ENCODE measurements at places on chromosomes 4 and X.

GRCh38 chr4:156659570-156659969 lies 312.0 kb downstream of the PDGFC start:
- no peak for DNase-seq
- no peaks in the 10 kb centered on the region for H3K36me3 ChIP-seq
- peaks cover 11% of the 10 kb centered on the region for H3K4me1 ChIP-seq
- H3K27ac ChIP-seq: no peak overlapping the region
- no peaks in the 10 kb centered on the region for H3K27me3 ChIP-seq
- H3K4me3 ChIP-seq: no peak overlapping the region

GRCh38 chrX:96621811-96622210 lies 62.8 kb upstream of the DIAPH2 start:
- no peak overlapping the region for H3K27ac ChIP-seq
- no peaks in the 10 kb centered on the region for H3K4me1 ChIP-seq
- no peak overlapping the region for H3K4me3 ChIP-seq

DNA sequence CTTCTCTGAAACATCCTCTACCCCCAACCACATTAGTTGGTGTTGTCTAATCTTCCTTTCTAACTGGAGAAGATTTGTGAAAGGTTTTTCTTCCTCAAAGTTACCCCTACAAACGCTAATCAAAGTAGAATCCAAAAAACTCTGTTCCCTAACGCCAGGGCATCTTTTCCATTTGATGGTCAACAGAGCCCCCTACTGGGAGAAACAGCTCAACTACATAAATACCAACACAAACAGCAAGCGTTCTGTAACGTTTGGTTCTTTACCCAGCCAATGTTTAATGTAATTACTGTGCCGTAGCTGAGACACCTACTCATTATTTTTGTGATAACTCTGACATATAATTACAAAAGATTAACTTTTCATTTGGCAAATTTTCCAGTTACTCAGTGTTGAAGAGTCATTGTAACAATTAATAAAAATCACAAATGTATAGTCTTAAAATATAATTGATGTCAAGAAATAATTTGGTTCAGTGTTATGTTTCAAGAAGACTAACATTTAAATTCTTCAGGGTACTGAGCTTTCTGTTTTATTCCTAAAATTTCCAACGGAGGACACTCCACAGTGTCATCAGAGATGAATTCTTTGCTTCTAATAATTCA lies 94.9 kb upstream of the TBC1D9 start:
- no peaks in the 10 kb centered on the region for H3K36me3 ChIP-seq
- H3K4me1 ChIP-seq: no peaks in the 10 kb centered on the region
- DNase-seq: peak; percentile 54
- H3K27me3 ChIP-seq: no peaks in the 10 kb centered on the region
- no peak overlapping the region for H3K4me3 ChIP-seq

DNA sequence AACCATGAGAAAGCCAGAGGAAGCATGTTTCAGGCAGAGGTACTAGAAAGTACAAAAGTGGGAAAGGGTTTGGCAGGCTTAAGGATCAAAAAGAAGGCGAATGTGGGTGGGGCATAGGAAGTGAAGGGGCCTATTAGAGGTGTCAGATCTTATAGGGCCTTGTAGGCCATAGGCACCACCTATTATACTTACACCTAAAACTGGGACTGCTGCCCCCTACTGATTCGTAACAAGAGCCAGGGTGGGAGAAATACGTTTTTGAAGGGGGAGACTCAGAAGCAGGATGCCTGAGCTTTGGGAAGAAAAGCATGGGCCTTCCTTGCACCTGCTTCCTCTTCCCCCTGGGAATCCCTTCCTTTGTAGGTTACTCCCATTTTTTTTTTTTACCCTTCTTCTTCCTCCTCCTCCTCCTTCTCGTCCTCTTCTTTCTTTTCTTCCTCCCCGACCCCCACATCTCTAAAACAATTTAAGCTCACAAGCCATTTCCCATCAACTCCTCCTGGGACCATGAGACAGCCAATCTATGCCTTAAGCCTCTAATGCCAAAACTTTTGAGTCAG lies 40.7 kb upstream of the GPC3 start:
- H3K4me1 ChIP-seq: no peaks in the 10 kb centered on the region
- H3K36me3 ChIP-seq: no peaks in the 10 kb centered on the region
- H3K27ac ChIP-seq: no peak overlapping the region
- no peak overlapping the region for H3K4me3 ChIP-seq

GRCh38 chr4:69056921-69057550 lies 39.2 kb upstream of the UGT2B7 start:
- DNase-seq: no peak
- no peaks in the 10 kb centered on the region for H3K4me1 ChIP-seq
- no peak overlapping the region for H3K4me3 ChIP-seq
- no peaks in the 10 kb centered on the region for H3K36me3 ChIP-seq
- H3K27ac ChIP-seq: no peak overlapping the region

GRCh38 chrX:33726281-33727160 lies 405.6 kb downstream of the FAM47A start:
- H3K36me3 ChIP-seq: no peaks in the 10 kb centered on the region
- DNase-seq: no peak
- no peaks in the 10 kb centered on the region for H3K27me3 ChIP-seq
- H3K27ac ChIP-seq: no peak overlapping the region
- no peaks in the 10 kb centered on the region for H3K4me1 ChIP-seq
- no peak overlapping the region for H3K4me3 ChIP-seq

- no peak overlapping the region for H3K27ac ChIP-seq
- H3K4me3 ChIP-seq: no peak overlapping the region
- H3K27me3 ChIP-seq: no peaks in the 10 kb centered on the region
- H3K4me1 ChIP-seq: no peaks in the 10 kb centered on the region
These were observed 14.4 kb downstream of the ATRX start for GRCh38 chrX:77771601-77772000.

GRCh38 chr4:66795724-66796123 lies 749.6 kb downstream of the CENPC start:
- DNase-seq: no peak
- H3K36me3 ChIP-seq: no peaks in the 10 kb centered on the region
- H3K27me3 ChIP-seq: no peaks in the 10 kb centered on the region
- no peak overlapping the region for H3K27ac ChIP-seq

DNA sequence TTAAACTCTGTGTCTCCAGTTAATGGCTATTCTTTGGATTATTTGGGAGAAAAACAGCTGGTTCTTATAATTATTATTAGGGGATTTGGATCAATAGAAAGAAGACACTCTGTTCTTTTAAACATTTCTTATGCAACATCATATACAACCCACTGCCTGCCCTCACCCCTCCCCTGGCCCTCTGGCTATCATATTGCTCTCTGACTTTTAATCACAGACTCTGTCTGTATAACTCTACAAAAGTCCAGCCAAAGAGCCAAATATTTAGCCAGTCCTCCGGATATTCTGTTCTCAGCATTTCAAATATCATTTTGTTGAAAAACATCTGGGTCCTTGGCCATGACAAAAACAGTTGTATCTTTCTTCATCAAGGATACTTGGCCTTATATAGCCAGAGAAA lies 19.0 kb upstream of the PACRGL start:
- H3K4me1 ChIP-seq: peaks cover 3% of the 10 kb centered on the region
- H3K4me3 ChIP-seq: no peak overlapping the region
- no peak for DNase-seq

GRCh38 chrX:46770817-46771163 lies 11.9 kb upstream of the SLC9A7 start:
- H3K4me1 ChIP-seq: peaks cover 8% of the 10 kb centered on the region
- DNase-seq: no peak
- H3K36me3 ChIP-seq: no peaks in the 10 kb centered on the region
- peaks cover 5% of the 10 kb centered on the region for H3K27me3 ChIP-seq
- no peak overlapping the region for H3K4me3 ChIP-seq

DNA sequence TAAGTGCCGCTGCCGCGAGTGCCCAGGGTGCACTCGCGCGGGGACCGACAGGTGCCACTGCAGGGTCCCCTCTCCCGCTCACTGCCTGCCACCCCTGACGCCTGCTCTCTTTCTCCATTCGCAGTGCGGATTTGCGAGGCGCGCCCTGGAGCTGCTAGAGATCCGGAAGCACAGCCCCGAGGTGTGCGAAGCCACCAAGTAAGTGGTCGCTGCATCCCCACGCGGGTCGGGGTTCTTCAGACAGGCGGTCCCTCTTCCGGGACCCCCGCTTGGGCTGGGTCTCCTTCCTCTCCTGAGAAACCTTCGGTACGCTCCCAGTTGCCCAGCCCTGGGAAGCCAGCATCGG lies 547 bp downstream of the GUCY1A1 start:
- H3K27me3 ChIP-seq: peaks cover 33% of the 10 kb centered on the region
- DNase-seq: peak; percentile 75
- H3K36me3 ChIP-seq: no peaks in the 10 kb centered on the region
- H3K27ac ChIP-seq: no peak overlapping the region

- DNase-seq: no peak
- no peak overlapping the region for H3K4me3 ChIP-seq
- no peaks in the 10 kb centered on the region for H3K36me3 ChIP-seq
- H3K27me3 ChIP-seq: no peaks in the 10 kb centered on the region
These were observed 104.6 kb upstream of the PRKG2 start for GRCh38 chr4:81319657-81320056.

DNA sequence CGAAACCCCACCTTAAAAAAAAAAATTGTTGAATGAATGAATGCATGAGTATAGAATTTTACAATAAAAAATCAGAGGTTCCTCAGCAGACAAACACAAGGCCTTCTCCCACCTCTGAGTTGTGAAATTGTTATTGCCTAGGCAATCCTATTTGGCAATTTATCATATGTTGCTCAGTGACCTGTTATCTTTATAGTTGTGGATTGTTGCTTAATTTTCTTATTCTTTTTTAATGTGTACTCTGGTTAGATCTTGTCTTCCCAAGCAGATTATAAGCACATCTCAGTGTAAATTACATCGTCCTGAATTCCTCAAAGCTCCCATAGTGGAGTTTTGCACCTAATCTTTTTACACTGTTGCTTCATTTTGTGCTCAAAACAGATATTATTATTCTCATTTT lies 71.9 kb downstream of the RBM47 start:
- no peaks in the 10 kb centered on the region for H3K4me1 ChIP-seq
- no peak overlapping the region for H3K4me3 ChIP-seq
- no peak for DNase-seq
- H3K27me3 ChIP-seq: no peaks in the 10 kb centered on the region
- no peaks in the 10 kb centered on the region for H3K36me3 ChIP-seq

- H3K27ac ChIP-seq: no peak overlapping the region
- H3K27me3 ChIP-seq: no peaks in the 10 kb centered on the region
- H3K4me3 ChIP-seq: no peak overlapping the region
These were observed 1166.3 kb upstream of the ADGRL3 start for GRCh38 chr4:60033826-60034225.

- DNase-seq: no peak
- no peak overlapping the region for H3K27ac ChIP-seq
- H3K36me3 ChIP-seq: no peaks in the 10 kb centered on the region
- no peaks in the 10 kb centered on the region for H3K27me3 ChIP-seq
These were observed 89.7 kb upstream of the TFDP3 start for GRCh38 chrX:133307637-133308498.

- no peak overlapping the region for H3K27ac ChIP-seq
- H3K4me3 ChIP-seq: no peak overlapping the region
- H3K27me3 ChIP-seq: no peaks in the 10 kb centered on the region
- no peak for DNase-seq
- H3K4me1 ChIP-seq: peaks cover 6% of the 10 kb centered on the region
These were observed 5.8 kb downstream of the GTPBP6 start for GRCh38 chrX:312621-313331.

DNA sequence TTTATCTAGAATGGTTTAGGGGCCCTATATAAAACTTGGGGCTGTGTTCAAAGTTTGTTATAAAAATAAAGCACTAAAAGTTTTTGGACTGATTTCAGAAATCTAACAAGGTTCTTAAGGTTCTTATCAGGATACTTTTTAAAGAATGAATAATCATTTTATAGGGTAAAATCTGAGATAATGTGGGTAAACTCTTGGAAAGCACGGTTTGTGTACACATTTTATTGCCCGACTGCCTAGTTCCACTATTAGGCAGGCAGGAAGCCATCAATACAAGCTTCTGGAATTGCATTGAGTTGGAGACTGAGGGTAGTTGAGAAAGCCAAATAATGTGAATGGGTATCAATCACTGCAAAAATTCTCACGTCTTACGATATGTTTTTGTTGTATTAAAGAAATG lies 331.0 kb upstream of the PITX2 start:
- DNase-seq: no peak
- no peak overlapping the region for H3K4me3 ChIP-seq
- no peaks in the 10 kb centered on the region for H3K4me1 ChIP-seq
- H3K36me3 ChIP-seq: no peaks in the 10 kb centered on the region
- no peak overlapping the region for H3K27ac ChIP-seq

DNA sequence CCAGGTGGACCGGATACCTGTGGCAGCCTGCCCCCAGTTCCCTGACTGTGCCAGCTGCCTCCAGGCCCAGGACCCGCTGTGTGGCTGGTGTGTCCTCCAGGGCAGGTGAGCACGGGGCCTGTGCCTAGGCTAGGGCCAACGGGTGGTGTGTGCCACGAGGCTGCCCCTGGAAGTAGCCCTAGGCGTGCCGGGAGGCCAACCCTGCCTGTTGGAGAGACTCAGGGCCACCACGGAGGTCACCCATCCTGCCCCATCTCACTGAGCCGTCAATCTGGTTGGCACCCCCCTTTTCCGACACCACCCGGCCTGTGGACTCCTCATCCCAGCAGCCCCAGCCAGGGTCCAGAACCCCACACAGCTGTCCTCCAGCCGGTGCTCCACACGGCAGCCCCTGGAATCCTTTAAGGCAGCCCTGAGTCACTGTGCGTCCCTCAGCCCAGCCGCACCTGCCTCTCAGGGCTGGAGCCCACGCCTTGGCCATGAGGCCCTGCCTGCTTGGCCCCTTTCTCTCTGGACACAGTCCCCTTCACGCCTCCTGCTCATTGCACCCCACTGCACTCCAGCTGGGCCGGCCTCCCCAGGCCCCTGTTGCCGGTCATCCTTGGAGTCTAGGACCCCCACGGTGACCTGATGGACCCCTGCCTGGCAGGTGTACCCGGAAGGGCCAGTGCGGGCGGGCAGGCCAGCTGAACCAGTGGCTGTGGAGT lies 5.3 kb downstream of the PLXNB3 start:
- DNase-seq: peak; percentile 12
- no peaks in the 10 kb centered on the region for H3K27me3 ChIP-seq
- no peaks in the 10 kb centered on the region for H3K36me3 ChIP-seq
- no peak overlapping the region for H3K27ac ChIP-seq

DNA sequence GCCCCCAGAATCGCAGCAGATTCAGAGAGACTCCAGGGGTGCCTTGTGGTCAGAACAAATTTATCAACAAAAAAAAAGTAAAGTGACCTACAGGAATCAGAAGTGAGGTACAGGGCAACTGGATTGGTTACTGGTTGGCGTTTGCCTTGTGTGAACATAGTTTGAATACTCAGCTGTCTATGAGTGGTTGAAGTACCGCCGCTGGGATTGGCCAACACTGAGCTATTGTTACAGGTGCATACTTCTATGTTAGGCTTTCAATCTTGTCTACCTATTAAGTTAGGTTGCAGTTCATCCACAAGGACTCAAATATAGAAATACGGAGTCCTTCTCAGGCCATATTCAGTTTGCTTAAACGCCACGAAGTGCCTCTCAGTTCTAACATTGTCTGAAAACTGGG lies 993.5 kb upstream of the PRKX start:
- no peak for DNase-seq
- H3K36me3 ChIP-seq: no peaks in the 10 kb centered on the region
- no peaks in the 10 kb centered on the region for H3K4me1 ChIP-seq
- H3K27me3 ChIP-seq: no peaks in the 10 kb centered on the region

DNA sequence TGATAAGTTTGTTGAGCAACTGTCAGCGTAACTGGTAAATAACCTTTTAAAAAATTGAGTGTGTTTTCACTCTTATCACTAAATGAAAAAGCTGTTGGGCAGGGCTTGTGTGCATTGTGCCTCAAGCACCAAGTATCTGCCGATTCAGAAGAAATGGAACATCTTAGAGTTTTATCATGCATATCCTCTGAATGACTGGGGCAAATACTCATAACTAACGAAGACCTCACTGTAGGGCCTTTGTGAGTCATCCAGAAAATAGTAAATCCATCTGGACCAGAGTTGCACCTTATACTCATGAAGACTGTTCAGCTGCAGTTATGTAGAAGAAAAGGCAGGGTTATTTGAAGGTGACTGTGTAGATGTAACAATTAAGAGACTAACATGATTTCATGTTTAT lies 222.1 kb downstream of the CAMK2D start:
- peaks cover 18% of the 10 kb centered on the region for H3K4me1 ChIP-seq
- no peak for DNase-seq
